RPMI7951 (cell line): ENCODE measurements at places on chromosomes 16 and 17.
A peak's percentile ranks its signal among the peaks of the same experiment; 100 is the strongest.

- no peak for DNase-seq
These were observed 17.9 kb downstream of the IGFBP4 start for GRCh38 chr17:40460968-40461731.

- no peak for DNase-seq
These were observed 55.4 kb upstream of the SLC25A19 start for GRCh38 chr17:75344666-75345065.

- DNase-seq, result no peak
These were observed 480 bp downstream of the MRPS7 start for GRCh38 chr17:75262112-75262606.

DNA sequence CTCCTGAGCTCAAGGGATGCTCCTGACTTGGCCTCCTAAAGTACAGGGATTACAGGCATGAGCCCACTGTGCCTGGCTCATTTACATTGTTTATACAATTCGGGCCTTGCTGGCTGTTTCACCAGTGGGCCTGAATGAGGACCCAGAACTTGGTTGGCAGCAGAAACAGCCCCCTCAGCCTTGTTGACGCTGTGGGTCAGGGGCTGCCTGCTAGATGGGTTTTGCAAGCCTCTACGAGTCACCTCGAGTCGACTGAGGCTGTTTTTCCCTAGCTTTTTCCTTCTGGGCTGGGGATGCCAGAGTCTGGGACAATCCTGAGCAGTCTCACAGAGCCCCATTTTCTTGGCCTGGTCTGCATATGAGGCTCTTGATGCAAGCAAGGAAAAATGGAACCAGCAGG lies 16.1 kb downstream of the PPL start:
- DNase-seq, result no peak

GRCh38 chr17:59155439-59156177 lies at the start of gene PRR11:
Gene PRR11 (plus strand): TSS chr17:59155746. CDS start chr17:59169753, 14,007 bp downstream.
- peak; percentile 100 for DNase-seq

- no peak for DNase-seq
These were observed 803 bp downstream of the APOBR start for GRCh38 chr16:28495098-28495793.

DNA sequence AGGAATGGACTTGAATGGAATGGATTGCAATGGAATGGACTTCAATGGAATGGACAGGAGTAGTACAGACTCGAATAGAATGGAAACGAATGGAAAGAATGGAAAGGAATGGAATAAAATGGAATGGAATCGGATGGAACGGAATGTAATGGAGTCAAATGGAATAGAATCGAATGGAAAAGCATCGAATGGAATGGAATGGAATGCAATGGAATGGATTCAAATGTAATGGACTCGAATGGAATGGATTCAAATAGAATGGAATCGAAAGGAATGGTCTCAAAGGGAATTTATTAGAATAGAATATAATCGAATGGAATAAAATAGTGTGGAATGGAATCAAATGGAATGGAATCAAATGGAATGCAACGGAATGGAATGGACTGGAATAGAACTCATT lies 484.9 kb upstream of the WSB1 start:
- no peak for DNase-seq

DNA sequence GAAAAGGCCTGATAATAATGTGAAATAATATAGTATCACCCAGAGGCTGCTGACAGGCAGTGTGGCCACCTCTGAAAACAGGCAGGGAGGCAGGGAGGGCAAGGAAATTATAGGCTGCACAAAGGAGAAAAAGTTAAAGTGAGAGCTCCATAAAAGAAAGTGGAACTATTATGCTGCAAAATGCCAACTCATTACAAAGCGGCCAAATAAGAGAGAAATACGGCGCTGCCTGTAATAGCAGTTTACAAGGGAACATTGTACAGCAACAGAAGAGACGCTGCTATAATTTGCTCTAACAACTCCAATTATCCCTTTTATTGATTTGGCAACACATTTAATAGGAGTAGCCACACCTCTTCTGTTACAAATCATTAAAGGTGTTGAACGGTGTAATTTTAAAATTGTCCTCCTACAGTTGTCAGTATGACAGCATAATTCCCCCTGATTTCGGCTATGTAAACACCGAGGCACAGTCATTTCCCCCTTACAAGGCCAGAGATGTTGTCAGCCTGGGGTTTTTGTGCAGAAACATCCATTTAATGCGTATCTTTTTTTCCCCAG lies 120.3 kb downstream of the MRM1 start:
- DNase-seq, result no peak

DNA sequence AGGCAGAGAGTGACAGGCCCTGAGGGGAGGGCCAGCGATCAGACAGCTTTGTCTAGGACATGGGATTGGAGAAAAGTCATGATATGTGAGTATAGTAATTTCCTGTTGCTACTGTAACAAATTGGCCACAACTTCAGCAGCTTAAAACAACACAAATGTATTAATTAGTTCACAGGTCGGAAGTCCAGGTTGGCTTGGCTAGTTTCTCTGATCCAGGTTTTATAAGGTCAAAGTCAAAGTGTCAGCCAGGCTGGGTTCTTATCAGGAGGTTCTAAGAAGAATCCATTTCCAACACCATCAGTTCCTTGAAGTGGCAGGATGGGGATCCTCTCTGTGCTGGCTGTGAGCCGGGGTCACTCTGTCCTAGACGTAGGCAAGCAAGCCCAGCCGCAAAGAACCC lies 76.2 kb upstream of the SEC14L1 start:
- no peak for DNase-seq

DNA sequence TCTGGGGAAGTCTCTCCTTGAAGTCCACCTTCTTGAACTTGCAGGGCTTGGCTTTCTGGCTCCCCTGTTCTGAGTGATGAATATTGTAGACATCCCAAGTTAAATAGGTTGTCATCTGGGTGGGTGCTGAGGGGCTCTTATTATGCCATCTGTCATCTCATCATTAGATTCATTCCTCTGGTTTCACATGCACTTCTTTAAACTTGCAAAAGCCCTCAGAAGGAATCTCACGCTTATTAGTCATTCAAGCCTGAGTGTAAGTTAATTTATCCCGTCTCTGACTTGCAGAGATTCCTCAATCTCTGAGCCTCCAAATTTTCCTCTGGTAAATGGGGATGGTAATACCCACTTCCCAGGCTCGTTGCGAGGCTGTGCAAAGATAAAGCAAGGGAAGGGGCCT lies 5.7 kb downstream of the MGAT5B start:
- peak; percentile 38 for DNase-seq

GRCh38 chr17:28076144-28076543 lies 33.7 kb downstream of the NLK start:
- no peak for DNase-seq
